Spinal cord (tissue), 10 donors: ENCODE measurements at places on chromosomes 1 and 21. TPM values are rescaled to one million over a fixed set of nuclear protein-coding genes. Genes with fewer than 3 reads are reported as not detected.
A peak's percentile ranks its signal among the peaks of the same experiment; 100 is the strongest.

- peaks cover 11% of the 10 kb centered on the region for H3K4me1 ChIP-seq
- no peak for DNase-seq
- H3K27me3 ChIP-seq: no peaks in the 10 kb centered on the region
Observed at GRCh38 chr1:164759979-164760469, 201.0 kb downstream of the PBX1 start.

- no peak overlapping the region for H3K4me3 ChIP-seq
- H3K4me1 ChIP-seq: no peaks in the 10 kb centered on the region
- H3K27ac ChIP-seq: no peak overlapping the region
- no peaks in the 10 kb centered on the region for H3K36me3 ChIP-seq
- no peaks in the 10 kb centered on the region for H3K27me3 ChIP-seq
Observed at GRCh38 chr21:21373969-21374368, 375.8 kb downstream of the NCAM2 start.

Gene DNAJC6
- 158 TPM for total RNA-seq

DNA sequence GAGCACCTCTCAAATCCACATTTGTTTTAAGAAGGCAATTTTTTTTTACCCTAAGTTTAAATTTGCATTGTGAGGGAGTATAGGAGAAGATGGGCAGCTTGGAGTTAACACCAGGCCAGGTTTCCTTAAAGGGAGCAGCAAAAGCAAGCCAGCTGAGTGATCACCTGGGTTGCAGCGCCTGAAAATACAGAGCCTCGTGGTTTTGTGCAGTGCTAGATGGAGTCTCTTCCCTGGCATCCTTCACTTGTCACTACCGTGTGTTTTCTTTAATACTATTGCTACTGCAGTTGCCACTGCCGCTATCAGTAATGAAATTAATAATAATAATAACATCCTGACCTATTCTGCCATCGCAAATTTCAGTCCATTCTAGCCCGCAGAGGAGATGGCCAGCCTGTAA, 35.2 kb upstream of the VAV3 start:
- H3K36me3 ChIP-seq: no peaks in the 10 kb centered on the region
- no peak overlapping the region for H3K27ac ChIP-seq
- peaks cover 4% of the 10 kb centered on the region for H3K4me1 ChIP-seq
- H3K27me3 ChIP-seq: no peaks in the 10 kb centered on the region
- no peak overlapping the region for H3K4me3 ChIP-seq

DNA sequence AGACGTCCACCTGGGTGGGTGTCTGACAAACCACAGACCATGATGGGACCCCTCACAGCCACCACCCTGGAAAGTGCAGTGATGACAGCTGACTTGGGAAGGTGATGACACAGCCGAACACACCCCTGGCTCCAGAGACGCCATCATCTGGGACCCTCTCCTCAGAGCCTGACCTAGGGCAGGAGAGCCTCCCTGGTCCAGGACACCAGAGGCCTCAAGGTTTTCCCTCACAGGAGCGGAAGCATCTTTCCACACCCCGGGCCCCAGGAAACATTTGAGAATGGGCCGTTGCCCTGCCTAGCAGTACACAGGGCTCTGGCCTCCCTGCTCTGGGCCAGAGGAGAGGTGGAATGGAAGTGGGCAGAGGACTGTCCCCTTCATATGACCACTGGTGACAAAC, 79.7 kb downstream of the SYT2 start:
- no peak overlapping the region for H3K27ac ChIP-seq
- no peaks in the 10 kb centered on the region for H3K27me3 ChIP-seq
- H3K4me3 ChIP-seq: no peak overlapping the region
- no peak for DNase-seq
- H3K36me3 ChIP-seq: no peaks in the 10 kb centered on the region
- peaks cover 14% of the 10 kb centered on the region for H3K4me1 ChIP-seq

Gene PUSL1
- total RNA-seq: 14.2 TPM

GRCh38 chr1:184021728-184022127, 15.8 kb downstream of the COLGALT2 start:
- no peaks in the 10 kb centered on the region for H3K36me3 ChIP-seq
- no peaks in the 10 kb centered on the region for H3K27me3 ChIP-seq
- no peak overlapping the region for H3K4me3 ChIP-seq
- no peak for DNase-seq
- peaks cover 6% of the 10 kb centered on the region for H3K4me1 ChIP-seq
- no peak overlapping the region for H3K27ac ChIP-seq

GRCh38 chr1:99218572-99218971, 45.7 kb upstream of the PLPPR4 start:
- no peaks in the 10 kb centered on the region for H3K4me1 ChIP-seq
- H3K27me3 ChIP-seq: no peaks in the 10 kb centered on the region
- no peak overlapping the region for H3K27ac ChIP-seq
- H3K4me3 ChIP-seq: no peak overlapping the region

GRCh38 chr21:17903029-17903806, 84.1 kb upstream of the C21orf91 start:
- H3K27ac ChIP-seq: no peak overlapping the region
- H3K4me1 ChIP-seq: peaks cover 4% of the 10 kb centered on the region
- no peak for DNase-seq
- H3K4me3 ChIP-seq: no peak overlapping the region
- no peaks in the 10 kb centered on the region for H3K36me3 ChIP-seq

DNA sequence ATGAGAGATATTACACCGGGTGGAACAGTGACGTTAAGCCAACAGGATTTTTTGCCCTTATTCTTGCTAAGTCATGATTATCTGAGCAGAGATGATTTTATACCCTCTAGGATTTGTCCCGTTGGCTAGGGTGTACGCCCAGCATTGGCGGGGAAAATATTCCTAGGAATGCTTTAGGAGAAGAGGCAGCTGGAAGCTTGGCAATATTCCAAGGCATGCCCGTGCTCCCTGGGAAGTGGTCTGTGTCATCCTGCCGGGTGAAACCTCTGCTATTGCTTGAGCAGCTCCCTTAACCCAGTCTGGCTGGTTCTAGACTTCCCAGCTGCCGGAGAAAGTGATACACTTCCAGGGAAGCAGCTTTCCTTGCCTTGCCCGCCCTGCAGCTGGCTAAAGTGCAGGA, 16.2 kb downstream of the CHRNB2 start:
- H3K27ac ChIP-seq: no peak overlapping the region
- H3K27me3 ChIP-seq: no peaks in the 10 kb centered on the region
- no peaks in the 10 kb centered on the region for H3K4me1 ChIP-seq
- DNase-seq: no peak

GRCh38 chr1:49051647-49052046, 275.0 kb upstream of the BEND5 start:
- no peak overlapping the region for H3K4me3 ChIP-seq
- H3K27me3 ChIP-seq: no peaks in the 10 kb centered on the region
- H3K27ac ChIP-seq: no peak overlapping the region
- DNase-seq: no peak
- H3K4me1 ChIP-seq: no peaks in the 10 kb centered on the region

- no peak overlapping the region for H3K4me3 ChIP-seq
- no peaks in the 10 kb centered on the region for H3K36me3 ChIP-seq
- DNase-seq: no peak
Observed at GRCh38 chr1:94954263-94955220, 27.6 kb upstream of the CNN3 start.

DNA sequence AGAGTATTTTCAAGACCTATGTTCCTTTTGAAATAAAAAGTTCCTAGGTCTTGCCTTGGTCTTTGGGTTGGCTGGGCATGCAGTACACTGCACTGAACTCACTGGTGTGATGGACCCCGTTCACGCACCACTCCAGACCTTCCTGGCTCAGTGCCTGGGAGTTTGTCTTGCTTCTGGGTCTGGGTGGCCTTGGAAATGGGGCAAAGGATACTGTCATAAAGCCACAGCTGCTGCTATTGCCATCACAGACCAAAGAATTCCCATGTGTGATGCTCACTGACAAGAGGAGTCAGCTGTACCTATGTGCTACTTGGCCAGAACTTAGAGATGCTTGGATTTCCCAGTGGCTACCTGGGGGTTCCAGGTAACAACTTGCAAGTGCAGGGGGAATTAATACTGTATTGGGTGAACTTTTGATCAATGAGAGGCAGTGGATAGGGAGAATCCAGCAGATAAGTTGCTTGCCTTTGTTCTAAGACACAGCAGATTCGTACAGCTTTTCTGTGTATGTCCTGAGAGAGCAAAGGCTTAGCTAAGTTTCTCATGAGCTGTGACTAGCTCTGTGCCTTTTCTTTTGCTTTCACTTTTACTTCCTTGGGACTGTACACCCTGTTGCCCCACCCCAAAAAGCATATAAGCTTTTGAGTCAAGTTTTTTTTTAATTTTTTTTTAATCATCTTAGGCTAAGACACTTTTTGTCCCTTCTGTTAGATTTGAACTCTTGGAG, 115.3 kb downstream of the RUNX1 start:
- no peak for DNase-seq
- H3K27me3 ChIP-seq: no peaks in the 10 kb centered on the region
- H3K36me3 ChIP-seq: no peaks in the 10 kb centered on the region
- peaks cover 3% of the 10 kb centered on the region for H3K4me1 ChIP-seq
- no peak overlapping the region for H3K27ac ChIP-seq

Gene HLX
- 6.1 TPM for total RNA-seq

- H3K4me1 ChIP-seq: peaks cover 5% of the 10 kb centered on the region
- H3K27me3 ChIP-seq: no peaks in the 10 kb centered on the region
- no peak overlapping the region for H3K27ac ChIP-seq
- DNase-seq: no peak
- H3K4me3 ChIP-seq: no peak overlapping the region
Observed at GRCh38 chr1:183946320-183946613, 91.3 kb downstream of the COLGALT2 start.

Gene DNASE2B
- total RNA-seq: not detected

- no peaks in the 10 kb centered on the region for H3K4me1 ChIP-seq
- no peaks in the 10 kb centered on the region for H3K27me3 ChIP-seq
- no peak overlapping the region for H3K4me3 ChIP-seq
- DNase-seq: peak; percentile 62
Observed at GRCh38 chr21:31781737-31782136, 49.8 kb upstream of the SCAF4 start.

Gene ERG
- 4.8 TPM for total RNA-seq

DNA sequence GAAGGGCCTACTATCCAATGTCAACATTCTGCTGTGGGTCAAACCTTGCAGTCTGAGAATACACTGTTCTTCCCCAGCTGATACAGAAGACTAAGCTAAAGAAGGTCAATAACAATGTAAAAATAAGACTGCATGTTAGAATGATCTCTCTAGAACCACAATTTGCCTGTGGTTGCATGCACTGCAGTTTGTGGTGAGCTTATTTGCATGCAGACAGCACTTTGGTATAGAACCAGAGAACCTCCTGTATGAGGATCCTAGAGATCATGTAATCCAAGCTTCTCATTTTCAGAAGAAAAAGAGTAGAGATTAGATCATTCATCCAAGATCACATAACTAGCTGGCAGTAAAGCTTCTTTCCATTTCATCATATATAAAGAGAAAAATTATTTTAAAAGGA, 15.8 kb downstream of the SYNJ1 start:
- H3K4me3 ChIP-seq: no peak overlapping the region
- no peaks in the 10 kb centered on the region for H3K36me3 ChIP-seq
- H3K27me3 ChIP-seq: no peaks in the 10 kb centered on the region
- no peak for DNase-seq
- no peaks in the 10 kb centered on the region for H3K4me1 ChIP-seq

GRCh38 chr1:174090471-174090870, 68.3 kb upstream of the RC3H1 start:
- H3K27me3 ChIP-seq: no peaks in the 10 kb centered on the region
- H3K36me3 ChIP-seq: no peaks in the 10 kb centered on the region
- H3K4me3 ChIP-seq: no peak overlapping the region
- H3K27ac ChIP-seq: no peak overlapping the region
- DNase-seq: no peak

- no peaks in the 10 kb centered on the region for H3K27me3 ChIP-seq
- no peaks in the 10 kb centered on the region for H3K36me3 ChIP-seq
- no peak overlapping the region for H3K4me3 ChIP-seq
Observed at GRCh38 chr1:162541619-162542141, 19.8 kb upstream of the UAP1 start.

GRCh38 chr21:19844334-19844733, 1153.9 kb upstream of the NCAM2 start:
- no peak overlapping the region for H3K27ac ChIP-seq
- H3K36me3 ChIP-seq: no peaks in the 10 kb centered on the region
- H3K4me3 ChIP-seq: no peak overlapping the region
- H3K27me3 ChIP-seq: no peaks in the 10 kb centered on the region

- no peak overlapping the region for H3K27ac ChIP-seq
- no peaks in the 10 kb centered on the region for H3K36me3 ChIP-seq
- H3K4me3 ChIP-seq: no peak overlapping the region
- no peaks in the 10 kb centered on the region for H3K27me3 ChIP-seq
- no peak for DNase-seq
Observed at GRCh38 chr1:104797982-104798381, 1048.3 kb downstream of the AMY1C start.

GRCh38 chr1:47232187-47232874, at the start of gene TAL1:
Gene TAL1, minus strand, starts transcription at chr1:47232225. Its CDS starts 6,337 bp downstream, at chr1:47225888.
- DNase-seq: no peak
- H3K27me3 ChIP-seq: peaks cover 87% of the 10 kb centered on the region
- H3K36me3 ChIP-seq: no peaks in the 10 kb centered on the region
- H3K4me3 ChIP-seq: peak within 1 kb of the TSS; percentile 19
- peaks cover 29% of the 10 kb centered on the region for H3K4me1 ChIP-seq

Gene ATAD3B
- 19.7 TPM for total RNA-seq

DNA sequence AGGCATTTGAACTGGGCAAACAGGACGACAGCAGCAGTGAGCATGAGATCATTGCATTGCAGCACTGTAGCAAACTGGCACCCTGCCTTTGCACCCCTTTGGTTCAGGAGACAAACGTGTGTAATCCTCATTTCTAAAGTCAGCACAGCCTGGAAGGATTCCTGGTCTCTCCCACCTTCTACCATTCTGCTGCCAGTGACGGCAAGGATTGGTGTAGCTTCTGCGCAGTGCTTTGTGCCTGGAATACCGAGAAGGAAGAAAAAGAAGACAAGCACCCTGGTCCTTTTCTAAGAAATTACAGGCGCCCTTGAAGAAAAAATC, 805.3 kb downstream of the USP25 start:
- H3K4me1 ChIP-seq: no peaks in the 10 kb centered on the region
- H3K36me3 ChIP-seq: no peaks in the 10 kb centered on the region
- H3K27ac ChIP-seq: peak overlapping the region; percentile 96
- DNase-seq: peak; percentile 88
- no peaks in the 10 kb centered on the region for H3K27me3 ChIP-seq

DNA sequence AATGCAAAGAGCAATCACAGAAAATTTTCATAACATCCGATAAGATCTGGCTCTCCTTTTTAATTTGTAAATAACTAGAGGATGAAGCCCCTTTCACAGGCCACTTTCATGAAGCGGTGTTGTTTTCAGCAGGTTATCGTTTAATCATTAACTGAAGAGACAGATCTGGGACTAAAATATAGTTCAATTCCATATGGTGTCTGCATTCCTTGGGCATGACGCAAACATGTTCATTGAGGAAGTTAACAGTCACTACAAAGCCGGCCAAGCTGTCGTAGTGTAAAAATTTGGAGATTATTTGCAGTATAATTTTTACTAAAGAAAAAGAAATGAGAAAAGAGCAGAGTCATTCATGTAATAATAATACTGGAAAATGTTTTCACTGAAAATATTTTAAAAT, 565.2 kb upstream of the ADAMTS5 start:
- no peaks in the 10 kb centered on the region for H3K4me1 ChIP-seq
- no peak overlapping the region for H3K4me3 ChIP-seq
- no peaks in the 10 kb centered on the region for H3K27me3 ChIP-seq
- no peak overlapping the region for H3K27ac ChIP-seq

Gene CRYAA
- total RNA-seq: not detected
